ENCODE measurements at places on chromosomes 4 and X.
A peak's percentile ranks its signal among the peaks of the same experiment; 100 is the strongest.

- no peak for DNase-seq
Measured at GRCh38 chrX:105706041-105706440, 116.3 kb upstream of the NRK start.

- no peak for DNase-seq
Measured at GRCh38 chr4:40232610-40233009, 35.8 kb downstream of the RHOH start.

GRCh38 chr4:153209410-153209809 lies 5.2 kb downstream of the TRIM2 start:
- no peak for DNase-seq

GRCh38 chrX:96183843-96184242 lies 500.8 kb upstream of the DIAPH2 start:
- DNase-seq: peak; percentile 6

GRCh38 chr4:177573507-177573906 lies 131.3 kb upstream of the AGA start:
- no peak for DNase-seq

Data from lung microvascular endothelial cell (primary cell).